Right hindlimb (tissue), 1 donor: ENCODE measurements at places on chromosomes 2 and 18.

GRCh38 chr2:22481486-22482259, 903.3 kb upstream of the KLHL29 start:
- DNase-seq, result peak; percentile 77

- DNase-seq, result no peak
Observed at GRCh38 chr18:10416065-10416464, 38.4 kb upstream of the APCDD1 start.

- no peak for DNase-seq
Observed at GRCh38 chr2:36379710-36380448, 24.3 kb downstream of the CRIM1 start.

- no peak for DNase-seq
Observed at GRCh38 chr18:26869640-26870039, 4.1 kb upstream of the AQP4 start.

- DNase-seq, result no peak
Observed at GRCh38 chr18:26502823-26503222, 45.5 kb downstream of the KCTD1 start.

DNA sequence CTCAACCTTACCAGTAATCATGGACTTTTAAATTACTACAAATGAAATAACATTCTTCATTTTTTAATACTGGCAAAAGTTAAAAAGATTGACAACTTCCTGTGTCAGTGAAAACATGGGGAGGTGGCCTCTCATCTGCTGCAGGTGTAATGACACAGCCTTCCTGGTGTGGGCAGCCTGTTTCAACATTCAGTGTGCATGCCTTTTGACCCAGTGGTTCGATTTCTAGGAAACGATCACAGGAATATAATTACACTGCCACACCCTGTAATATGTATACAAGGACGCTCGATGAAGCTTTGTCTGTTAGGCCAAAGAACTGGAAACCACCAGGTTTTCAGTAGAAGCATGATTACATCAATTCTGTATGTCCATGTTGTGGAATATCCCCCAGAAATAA, 68.7 kb downstream of the MTHFD2 start:
- no peak for DNase-seq

GRCh38 chr2:10774394-10774793, 38.2 kb downstream of the PDIA6 start:
- peak; percentile 48 for DNase-seq

GRCh38 chr2:112493048-112493447, 11.1 kb downstream of the TTL start:
- DNase-seq, result no peak

DNA sequence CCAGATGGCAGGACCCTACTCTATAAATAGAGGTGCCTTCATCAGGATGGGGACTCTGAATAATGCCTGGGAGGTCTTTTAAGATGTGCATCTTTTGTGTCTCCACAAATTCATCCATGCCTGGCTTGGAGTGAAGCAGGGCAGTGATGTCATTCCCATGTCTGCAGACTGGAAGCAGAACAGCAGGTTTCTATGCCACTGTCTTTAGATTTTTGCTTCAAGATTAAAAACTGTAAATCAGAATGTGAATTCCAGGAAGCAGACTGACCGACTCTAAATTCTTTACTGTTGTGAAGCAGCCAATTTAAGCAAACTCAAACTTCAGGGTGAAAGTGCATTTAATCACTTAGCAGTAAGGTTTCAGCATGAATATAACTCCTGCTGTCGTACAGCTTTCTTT, 159.3 kb downstream of the SCG2 start:
- no peak for DNase-seq

- peak; percentile 87 for DNase-seq
Observed at GRCh38 chr18:79507076-79507545, 111.4 kb downstream of the NFATC1 start.

GRCh38 chr2:181072486-181073235, 92.3 kb downstream of the UBE2E3 start:
- DNase-seq, result no peak

DNA sequence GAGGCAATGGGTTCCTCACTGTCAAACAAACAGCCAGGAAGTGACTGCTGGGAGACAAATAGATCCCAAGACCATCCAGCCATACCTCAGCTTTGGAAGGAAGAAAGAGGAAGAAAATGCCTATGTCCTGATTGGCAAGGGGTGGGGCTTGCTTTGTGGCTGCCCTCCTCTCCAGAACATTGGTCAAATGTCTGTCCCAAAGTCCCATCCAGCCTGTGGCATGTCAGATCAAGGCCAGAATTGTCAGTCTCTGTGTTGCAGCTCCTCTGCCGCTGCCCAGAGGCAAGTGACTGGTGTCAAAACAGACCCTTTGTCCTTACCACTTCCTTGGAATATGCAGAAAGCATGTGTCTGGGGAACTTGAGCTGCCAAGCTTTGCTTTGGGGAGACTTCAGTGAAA, 63.0 kb upstream of the SMAD2 start:
- DNase-seq, result no peak
